CD8-positive, alpha-beta memory T cell (primary cell): ENCODE measurements at places on chromosomes 13 and 19. TPM values are rescaled to one million over a fixed set of nuclear protein-coding genes. Genes with fewer than 3 reads are reported as not detected.

The PSG2 gene
- total RNA-seq, result not detected

- no peak overlapping the region for H3K4me3 ChIP-seq
- peaks cover 17% of the 10 kb centered on the region for H3K36me3 ChIP-seq
- no peaks in the 10 kb centered on the region for H3K27me3 ChIP-seq
- no peaks in the 10 kb centered on the region for H3K4me1 ChIP-seq
- no peak for DNase-seq
Measured at GRCh38 chr19:3748965-3749364, 12.5 kb downstream of the APBA3 start.

DNA sequence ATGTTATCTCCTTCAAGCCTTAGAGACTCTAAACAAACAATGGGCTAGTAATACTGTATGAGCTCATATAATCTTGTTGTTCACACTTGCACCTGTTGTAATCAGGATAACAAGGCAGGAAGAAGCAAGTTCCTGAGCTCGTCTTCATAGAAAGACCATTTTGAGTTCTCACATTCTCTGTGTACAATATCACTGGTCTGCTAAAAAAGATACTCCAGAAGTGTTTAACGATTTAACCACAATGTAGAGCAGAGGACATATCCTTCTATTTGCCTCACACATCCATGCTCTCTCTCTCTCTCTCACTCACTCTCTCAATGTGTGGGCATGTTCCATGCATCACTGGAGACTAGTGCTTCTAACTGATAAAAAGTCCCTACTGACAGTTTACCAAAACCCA is 122.9 kb downstream of the MIPEP start:
- H3K27me3 ChIP-seq, result no peaks in the 10 kb centered on the region
- H3K4me1 ChIP-seq, result no peaks in the 10 kb centered on the region
- H3K36me3 ChIP-seq, result no peaks in the 10 kb centered on the region
- DNase-seq, result no peak

The C19orf25 gene
- 36.9 TPM for total RNA-seq

The ZNF667 gene
- 0.35 TPM for total RNA-seq

The SYCN gene
- total RNA-seq, result not detected

The TMEM143 gene
- 11.4 TPM for total RNA-seq

- no peak overlapping the region for H3K4me3 ChIP-seq
- no peak overlapping the region for H3K27ac ChIP-seq
- no peaks in the 10 kb centered on the region for H3K27me3 ChIP-seq
Measured at GRCh38 chr13:95842898-95843297, 166.0 kb downstream of the DNAJC3 start.

GRCh38 chr13:110950819-110951570 is 36.1 kb upstream of the ANKRD10 start:
- no peaks in the 10 kb centered on the region for H3K4me1 ChIP-seq
- DNase-seq, result no peak
- H3K4me3 ChIP-seq, result no peak overlapping the region

The DPF1 gene
- 0.78 TPM for total RNA-seq

DNA sequence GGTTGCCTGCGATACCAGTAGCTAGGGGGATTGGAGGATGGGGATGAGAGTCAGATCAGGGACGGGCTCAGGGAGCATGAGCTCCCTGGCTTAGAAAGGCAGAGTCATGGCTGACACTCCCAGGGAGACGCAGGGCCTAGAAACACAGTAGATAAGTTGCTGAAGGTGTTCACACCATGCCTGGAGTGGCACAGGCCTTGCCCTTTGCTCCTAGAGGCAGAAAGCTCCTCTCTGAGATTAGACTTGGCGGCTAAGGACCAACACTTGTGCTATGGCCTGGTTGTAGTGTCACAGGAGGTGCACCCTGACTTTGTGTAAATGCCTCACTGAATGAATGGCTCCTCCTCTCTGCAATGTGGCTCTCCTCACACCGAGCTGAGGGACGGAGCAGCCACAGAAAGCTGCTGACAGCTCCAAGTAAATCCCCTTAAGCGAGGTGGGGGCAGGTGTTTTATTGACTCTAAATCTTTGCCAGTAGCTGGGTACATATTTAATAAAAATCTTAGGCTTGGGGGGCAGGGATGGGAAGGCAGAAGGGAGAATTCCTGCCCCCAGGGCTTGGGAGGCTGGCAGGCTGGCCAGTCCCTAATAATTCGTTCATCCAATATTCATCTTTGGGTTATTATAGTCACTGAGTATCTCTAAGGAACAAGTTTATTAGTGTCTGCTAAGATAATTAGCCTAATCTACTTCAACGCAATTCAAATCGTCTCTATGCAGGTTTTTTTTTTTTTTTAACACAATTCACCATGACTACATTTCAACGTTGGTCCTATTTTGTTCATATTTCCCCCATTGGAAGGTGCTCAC is 54.9 kb downstream of the SIAH3 start:
- H3K27ac ChIP-seq, result no peak overlapping the region
- H3K27me3 ChIP-seq, result no peaks in the 10 kb centered on the region
- DNase-seq, result no peak
- no peak overlapping the region for H3K4me3 ChIP-seq
- H3K36me3 ChIP-seq, result no peaks in the 10 kb centered on the region

DNA sequence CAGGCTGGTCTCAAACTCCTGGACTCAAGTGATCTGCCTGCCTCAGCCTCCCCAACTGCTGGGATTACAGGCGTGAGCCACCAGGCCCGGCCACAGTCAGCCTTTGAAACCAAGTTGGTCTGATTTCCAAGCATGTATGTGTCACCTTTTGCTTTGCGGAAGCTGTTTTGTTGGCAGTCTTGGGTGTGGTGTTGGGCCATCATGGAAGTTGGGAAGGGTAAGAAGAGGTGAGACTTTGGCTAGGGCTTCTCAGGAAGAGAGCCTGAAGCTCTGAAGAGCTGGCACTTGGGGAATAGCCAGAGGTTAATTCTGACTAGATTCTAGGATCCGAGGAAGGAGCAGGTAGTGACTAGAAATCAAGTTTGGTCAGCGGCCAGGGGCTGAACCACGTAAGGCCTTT is 2.8 kb downstream of the RSPH6A start:
- no peak overlapping the region for H3K4me3 ChIP-seq
- peaks cover 4% of the 10 kb centered on the region for H3K4me1 ChIP-seq
- no peaks in the 10 kb centered on the region for H3K27me3 ChIP-seq

DNA sequence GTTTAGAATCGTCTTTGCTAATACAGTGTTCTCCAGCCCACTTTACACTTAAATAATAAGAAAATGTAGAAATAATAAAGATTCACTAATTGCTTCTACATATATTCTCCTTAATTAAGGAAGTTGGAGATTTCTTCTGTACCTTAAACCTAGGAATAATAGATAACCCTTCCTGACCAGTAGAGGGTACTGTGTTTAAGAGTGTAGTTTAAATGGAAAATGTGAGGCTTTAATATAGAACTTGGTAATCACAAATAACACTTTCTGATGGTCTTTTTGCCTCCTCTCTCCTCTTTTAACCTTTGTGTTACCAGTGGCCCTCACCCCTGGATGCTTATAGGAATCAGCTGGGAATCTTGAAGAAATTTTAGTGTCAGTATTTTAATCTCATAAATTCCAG is 20.7 kb downstream of the POMP start:
- H3K36me3 ChIP-seq, result peaks cover 8% of the 10 kb centered on the region
- H3K27me3 ChIP-seq, result no peaks in the 10 kb centered on the region
- no peak for DNase-seq
- no peaks in the 10 kb centered on the region for H3K4me1 ChIP-seq

The GRAMD1A gene
- 205 TPM for total RNA-seq

GRCh38 chr19:3028305-3029064 is 595 bp downstream of the TLE2 start:
- DNase-seq, result no peak
- peak overlapping the region; percentile 59 for H3K4me3 ChIP-seq
- peaks cover 22% of the 10 kb centered on the region for H3K4me1 ChIP-seq
- no peaks in the 10 kb centered on the region for H3K27me3 ChIP-seq
- H3K27ac ChIP-seq, result no peak overlapping the region

GRCh38 chr19:9323557-9323918 is 441 bp upstream of the ZNF559 start:
- H3K4me3 ChIP-seq, result peak overlapping the region; percentile 67
- H3K4me1 ChIP-seq, result peaks cover 12% of the 10 kb centered on the region
- H3K36me3 ChIP-seq, result peaks cover 3% of the 10 kb centered on the region

DNA sequence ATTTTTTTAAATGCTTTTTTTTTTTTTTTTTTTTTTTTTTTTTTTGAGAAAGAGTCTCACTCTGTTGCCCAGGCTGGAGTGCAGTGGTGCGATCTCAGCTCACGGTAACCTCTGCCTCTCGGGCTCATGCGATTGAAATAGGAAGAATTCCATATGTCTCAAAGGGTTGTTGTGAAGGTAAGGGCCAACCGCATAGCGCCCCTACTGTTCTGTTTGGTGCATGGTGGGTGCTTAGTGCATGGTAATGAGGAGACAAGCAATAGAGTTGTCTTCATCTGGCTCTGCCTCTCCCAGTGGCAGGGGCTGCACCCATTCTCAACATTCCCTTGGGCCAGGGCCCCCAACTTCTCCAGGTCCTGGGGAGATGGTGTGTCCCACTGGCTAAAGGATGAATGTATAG is 68.7 kb downstream of the RASL11A start:
- no peak overlapping the region for H3K4me3 ChIP-seq
- DNase-seq, result peak; percentile 46

The BRCA2 gene
- total RNA-seq, result 14.2 TPM
